ENCODE measurements at places on chromosomes 12 and 14.

GRCh38 chr14:46574221-46574977, 77.2 kb downstream of the RPL10L start:
- DNase-seq, result no peak

GRCh38 chr14:51504669-51505068, 147.0 kb upstream of the FRMD6 start:
- DNase-seq, result no peak

DNA sequence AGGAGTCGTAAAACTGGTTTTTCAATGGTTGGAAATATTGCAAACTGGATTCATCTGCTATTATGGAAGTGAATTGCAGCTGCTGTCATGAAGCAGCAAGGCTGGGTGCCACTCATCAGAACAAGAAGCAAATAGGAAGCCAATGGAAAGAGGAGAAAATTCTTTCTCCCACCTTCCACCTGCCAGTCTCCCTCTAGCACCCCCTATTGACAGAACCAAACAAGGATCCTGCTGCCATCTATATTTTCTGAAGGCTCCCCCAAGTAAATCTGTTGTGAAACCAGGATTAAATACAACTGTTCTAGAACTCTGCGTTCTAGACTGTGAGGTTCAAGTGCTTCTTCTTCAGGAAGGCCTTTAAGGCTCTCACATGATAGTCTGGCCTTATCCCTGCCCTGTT, 286.6 kb downstream of the AACS start:
- DNase-seq, result no peak

GRCh38 chr12:65891219-65891618, 66.9 kb downstream of the HMGA2 start:
- no peak for DNase-seq

GRCh38 chr14:64766430-64767151, 62.4 kb downstream of the PLEKHG3 start:
- no peak for DNase-seq

DNA sequence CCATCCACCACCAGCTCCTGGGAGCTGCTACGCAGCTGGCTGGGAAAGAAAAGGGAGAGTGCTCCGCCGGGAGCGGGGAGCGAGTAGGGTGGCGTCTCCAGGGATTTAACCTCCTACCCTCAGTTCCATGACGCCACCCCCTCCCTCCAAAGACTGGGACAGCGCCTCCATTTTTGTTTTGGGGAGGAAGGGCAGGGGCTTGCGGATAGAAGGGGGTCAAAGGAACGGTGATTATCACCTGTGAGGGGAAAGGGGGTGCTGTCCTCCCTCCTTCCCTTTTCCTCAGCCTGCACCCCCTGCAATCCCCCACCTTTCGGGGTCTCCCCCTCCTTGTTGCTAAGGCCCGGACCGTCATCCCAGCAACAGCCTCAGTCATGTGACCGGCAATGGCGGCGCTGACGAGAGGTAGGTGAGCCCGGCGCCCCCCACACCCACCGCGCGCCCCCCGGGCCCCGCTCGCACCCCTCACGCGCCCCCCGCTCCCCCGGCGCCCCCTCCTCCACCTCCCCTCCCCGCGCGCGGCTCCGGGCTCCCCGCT, at the start of gene DTX3:
DTX3 (plus strand) TSS at position 371 of the 538 bp plus-strand sequence. CDS start 1,694 bp downstream, outside the sequence.
- DNase-seq, result no peak

GRCh38 chr12:115569345-115570068, 708.0 kb downstream of the MED13L start:
- DNase-seq, result no peak

- DNase-seq, result no peak
Measured at GRCh38 chr14:60721326-60722106, 2.6 kb downstream of the SIX4 start.

GRCh38 chr14:39320318-39320717, 86.6 kb downstream of the MIA2 start:
- no peak for DNase-seq

All from SIG-M5 (cell line).